ENCODE measurements at places on chromosomes 13 and 19.

DNA sequence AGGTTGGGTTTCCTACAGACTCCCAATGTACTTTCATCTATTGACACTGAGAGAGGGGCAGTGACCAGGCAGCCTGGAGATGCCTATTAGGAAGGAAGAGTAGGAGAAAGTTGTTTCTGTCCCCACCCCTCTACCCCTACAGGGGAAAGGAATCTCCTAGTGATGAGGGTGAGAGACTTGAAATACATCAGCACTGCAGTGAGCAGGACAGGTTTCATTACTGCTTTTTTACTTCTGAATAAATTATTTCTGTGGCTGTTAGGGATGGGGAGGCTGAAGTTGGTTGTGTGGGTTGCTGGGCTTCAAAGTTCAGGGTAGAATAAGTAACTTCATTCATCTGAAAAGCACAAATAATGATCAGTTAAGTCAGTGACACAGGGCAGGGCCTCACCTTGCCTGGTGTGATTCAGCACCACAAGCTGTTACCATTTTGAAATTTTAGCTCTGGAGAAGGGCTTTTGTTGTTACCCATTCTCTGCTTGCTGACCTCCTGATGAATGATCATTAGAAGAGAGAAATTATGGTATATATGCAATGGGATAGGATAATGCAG, 19.3 kb downstream of the CEACAM1 start:
- DNase-seq = no peak

DNA sequence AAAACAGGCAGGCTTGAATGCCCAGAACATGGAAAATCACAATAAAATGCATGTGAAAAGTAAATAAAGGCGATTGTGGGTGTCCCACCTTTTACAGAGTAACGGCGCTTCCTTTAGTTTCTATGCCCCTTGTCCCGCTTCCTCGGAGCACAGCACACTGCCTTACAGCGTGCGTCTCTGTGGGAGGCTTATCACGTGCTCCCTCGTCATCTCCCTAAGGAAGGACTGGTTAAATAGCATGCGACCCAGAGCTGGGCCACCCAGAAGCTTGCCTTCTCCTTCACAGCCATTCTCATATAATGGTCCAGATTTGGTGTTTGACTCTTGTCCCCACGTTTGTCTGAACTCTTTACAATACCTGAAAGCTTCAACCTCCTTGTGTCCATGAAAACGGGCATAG, 56.6 kb downstream of the LIG4 start:
- DNase-seq = no peak

DNA sequence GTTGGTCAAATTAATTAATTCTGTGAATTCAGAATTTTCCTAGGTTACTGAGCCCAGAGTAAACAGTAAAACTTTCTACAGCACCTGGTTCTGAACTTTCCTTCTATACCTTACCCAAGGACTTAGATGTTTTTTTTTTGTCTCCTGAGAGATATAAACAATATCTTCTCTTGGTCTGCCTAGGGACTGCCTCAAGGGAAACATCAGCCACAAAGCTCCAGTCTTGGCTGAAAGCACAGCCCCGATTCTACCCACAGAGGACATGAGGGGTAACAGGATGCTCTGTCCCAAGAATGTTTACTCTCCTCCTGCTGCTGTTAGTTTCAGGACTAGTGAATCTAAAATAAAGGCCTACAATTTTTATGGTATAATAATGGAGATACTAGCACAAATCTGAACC, 14.3 kb downstream of the CNMD start:
- DNase-seq = no peak

- DNase-seq = no peak
These were observed 1145.6 kb upstream of the MIR17HG start for GRCh38 chr13:90201676-90202460.

- DNase-seq = no peak
These were observed 22.8 kb upstream of the ZNF527 start for GRCh38 chr19:37348060-37348459.

DNA sequence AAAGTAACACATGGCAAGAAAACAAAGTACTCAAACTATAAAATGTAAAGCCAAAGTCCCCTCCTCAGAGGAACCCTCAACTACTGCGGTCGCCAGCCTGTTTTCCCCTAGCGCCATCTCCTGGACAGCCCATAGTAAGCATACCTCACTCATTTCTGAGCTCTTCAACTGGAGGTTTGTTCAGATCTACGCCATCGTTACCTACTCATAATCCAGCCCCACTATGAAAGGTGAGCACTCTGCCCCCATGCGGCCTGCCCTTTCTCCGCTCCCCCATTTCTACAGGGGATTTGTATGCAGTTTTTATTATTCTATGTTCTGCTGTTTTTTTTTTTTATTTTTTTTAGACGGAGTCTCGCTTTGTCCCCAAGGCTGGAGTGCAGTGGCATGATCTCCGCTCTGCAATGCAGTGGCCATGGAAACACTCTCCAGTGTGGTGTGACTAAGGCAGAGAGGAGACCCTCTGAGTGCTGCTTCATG, 26.2 kb downstream of the OPA3 start:
- peak; percentile 36 for DNase-seq

- DNase-seq = no peak
These were observed 22.3 kb upstream of the SLC15A1 start for GRCh38 chr13:98774776-98775175.

- no peak for DNase-seq
These were observed 6.4 kb upstream of the FOXO1 start for GRCh38 chr13:40672765-40673397.

GRCh38 chr13:30752201-30752797, 17.0 kb downstream of the ALOX5AP start:
- DNase-seq = no peak

DNA sequence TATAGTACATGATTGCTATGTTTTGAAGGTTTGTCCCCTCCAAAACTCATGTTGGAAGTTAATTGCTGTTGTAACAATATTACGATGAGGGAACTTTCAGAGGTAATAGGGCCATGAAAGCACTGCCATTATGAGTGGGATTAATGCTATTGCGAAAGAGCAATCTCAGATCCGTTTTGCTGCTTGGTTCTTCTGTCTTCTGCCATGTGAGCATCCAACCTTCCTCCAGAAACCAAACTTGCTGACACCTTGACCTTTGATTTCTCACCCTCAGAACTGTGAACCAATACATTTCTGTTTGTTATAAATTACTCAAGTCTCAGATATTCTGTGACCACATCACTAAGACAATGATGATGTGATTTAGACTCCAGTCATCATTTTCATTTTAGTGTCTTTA, 2590.9 kb downstream of the PCDH9 start:
- no peak for DNase-seq

GRCh38 chr13:85806553-85807175, 7.4 kb upstream of the SLITRK6 start:
- no peak for DNase-seq

- no peak for DNase-seq
These were observed 37.2 kb downstream of the STK24 start for GRCh38 chr13:98539666-98540065.

DNA sequence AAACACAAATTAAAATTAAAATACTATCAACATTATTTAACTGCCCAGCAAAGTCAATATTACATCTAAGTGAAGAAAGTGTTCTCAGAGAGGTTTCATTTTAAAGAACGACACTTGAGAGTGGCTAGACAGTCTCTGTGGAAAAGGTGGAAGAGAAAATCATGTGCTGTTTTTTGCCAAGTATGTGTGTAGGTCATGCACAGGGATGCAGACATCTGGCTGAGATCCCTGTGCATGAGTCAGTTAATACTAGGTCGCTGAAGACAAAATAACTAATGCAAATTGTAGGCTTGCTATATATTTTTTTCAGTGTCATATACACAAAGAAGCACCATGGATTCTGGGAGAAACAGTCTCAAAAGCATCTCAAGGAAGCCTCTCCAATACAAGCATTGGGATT, 44.3 kb upstream of the ENOX1 start:
- no peak for DNase-seq

DNA sequence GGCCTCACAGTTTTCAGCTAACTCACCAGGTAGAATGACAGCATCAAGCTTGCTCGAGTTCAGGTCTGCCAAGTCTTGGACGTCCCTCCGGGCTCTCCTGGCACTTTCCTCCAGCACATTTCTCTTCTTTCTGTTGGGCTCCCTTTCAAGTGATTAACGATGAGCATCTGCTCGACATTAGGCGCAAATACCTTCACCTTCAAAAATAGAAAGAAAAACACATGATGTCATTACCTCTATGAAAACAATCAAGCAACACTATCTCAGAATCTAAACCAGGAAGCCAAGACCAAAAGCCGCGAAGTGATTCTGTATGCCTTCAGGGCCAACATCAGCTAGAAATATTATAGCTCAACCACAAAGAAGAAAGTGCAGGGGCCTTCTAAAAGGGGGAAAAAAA, 15.4 kb upstream of the CLN5 start:
- no peak for DNase-seq

- no peak for DNase-seq
These were observed 51.5 kb upstream of the GTF3A start for GRCh38 chr13:27372896-27373295.

- no peak for DNase-seq
These were observed 45.1 kb downstream of the DCLK1 start for GRCh38 chr13:36086117-36086516.

DNA sequence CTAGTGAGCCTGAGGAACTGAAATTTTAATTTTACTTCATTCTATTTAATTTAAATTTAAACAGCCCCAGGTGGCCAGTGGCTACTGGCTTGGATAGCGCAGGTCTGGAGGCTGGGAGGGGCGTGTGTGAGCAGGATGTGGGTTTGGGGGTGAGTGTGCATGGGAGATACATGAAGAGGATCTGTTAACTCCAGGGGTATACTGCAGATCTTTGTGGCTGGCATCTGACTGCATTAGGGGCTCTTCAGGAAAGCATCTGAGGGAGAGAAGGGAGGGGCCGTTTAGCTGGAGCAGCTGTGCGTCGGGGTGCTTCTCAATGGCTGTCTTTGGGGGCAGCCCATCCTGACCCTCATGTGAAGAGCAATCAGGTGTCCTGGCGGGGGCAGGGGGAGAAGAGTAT, 6.8 kb downstream of the SHANK1 start:
- no peak for DNase-seq

- no peak for DNase-seq
These were observed 344.0 kb downstream of the DACH1 start for GRCh38 chr13:71522941-71523526.

GRCh38 chr19:48333467-48334384, 8.4 kb downstream of the EMP3 start:
- DNase-seq = peak; percentile 85

DNA sequence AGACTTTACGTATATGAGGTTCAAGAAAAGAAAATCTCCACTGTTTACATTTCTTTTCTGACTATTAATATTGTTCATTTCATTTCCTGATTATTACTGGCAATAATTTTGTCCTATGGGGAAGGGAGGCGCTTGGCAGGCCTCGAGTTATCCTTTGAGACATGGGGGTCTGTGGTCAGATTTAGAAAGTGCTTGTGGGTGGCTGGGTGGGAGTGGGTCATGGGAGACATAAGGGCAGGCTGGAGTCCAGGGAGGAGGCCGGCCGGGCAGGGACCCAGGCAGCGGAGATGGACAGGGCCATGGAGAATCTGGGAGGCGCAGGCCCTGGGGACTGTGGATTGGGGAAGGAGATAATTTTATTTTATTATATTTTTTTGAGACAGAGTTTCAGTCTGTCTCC, 40.1 kb downstream of the LTBP4 start:
- DNase-seq = no peak

DNA sequence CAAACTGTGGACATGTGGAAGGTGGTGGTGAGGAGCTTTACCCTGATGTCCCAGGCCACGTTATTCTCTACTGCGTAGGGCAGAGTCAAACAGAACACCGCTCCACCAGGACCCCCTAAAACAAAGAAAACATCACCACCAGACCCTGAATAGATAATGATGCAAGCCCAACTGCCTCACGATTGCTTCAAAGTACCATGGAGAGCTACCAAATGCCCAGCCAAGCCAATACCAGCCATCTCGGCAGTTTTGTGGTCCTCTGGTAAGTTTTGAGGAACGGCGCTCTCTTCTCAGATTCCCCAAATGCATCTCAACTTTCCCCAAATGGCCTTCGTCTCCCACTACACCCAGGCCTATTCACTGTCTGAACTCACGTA, 5.6 kb downstream of the RANBP3 start:
- DNase-seq = no peak

DNA sequence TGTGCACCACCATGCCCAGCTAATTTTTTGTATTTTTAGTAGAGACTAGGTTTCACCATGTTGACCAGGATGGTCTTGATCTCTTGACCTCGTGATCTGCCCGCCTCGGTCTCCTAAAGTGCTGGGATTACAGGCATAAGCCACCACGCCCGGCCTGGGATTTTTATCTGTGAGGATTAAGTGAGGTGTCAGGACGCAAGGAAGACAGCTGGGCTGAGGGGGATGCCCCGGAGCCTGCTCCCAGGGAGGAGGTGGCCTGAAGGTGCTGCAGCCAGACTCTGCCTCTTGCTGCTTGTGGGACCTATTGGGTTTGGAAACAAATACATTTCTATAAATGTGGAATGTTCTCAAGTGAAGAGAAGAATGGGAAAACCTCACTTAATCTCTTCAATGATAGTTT, 131.6 kb downstream of the OLFM4 start:
- DNase-seq = no peak

DNA sequence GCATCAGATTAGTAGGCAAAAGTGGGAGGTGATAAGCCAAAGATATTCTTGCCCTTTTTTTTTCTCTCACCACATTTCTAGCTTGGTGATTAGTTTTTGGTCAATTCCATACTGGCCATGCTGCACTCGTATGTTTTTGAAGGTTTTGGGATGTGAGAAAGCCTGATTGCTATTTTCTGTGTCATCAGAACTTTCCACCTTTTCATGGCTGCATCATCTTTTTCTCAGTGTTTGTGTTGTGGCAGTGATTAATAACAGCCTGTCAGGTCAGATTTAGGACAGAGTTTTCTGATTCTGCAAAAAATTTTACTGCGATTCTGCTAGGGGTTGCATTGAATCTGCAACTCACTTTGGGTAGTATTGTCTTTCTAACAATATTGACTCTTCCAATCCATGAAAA, 32.9 kb downstream of the PSG1 start:
- no peak for DNase-seq

- DNase-seq = peak; percentile 43
These were observed 2.4 kb downstream of the GADD45B start for GRCh38 chr19:2478278-2478755.

DNA sequence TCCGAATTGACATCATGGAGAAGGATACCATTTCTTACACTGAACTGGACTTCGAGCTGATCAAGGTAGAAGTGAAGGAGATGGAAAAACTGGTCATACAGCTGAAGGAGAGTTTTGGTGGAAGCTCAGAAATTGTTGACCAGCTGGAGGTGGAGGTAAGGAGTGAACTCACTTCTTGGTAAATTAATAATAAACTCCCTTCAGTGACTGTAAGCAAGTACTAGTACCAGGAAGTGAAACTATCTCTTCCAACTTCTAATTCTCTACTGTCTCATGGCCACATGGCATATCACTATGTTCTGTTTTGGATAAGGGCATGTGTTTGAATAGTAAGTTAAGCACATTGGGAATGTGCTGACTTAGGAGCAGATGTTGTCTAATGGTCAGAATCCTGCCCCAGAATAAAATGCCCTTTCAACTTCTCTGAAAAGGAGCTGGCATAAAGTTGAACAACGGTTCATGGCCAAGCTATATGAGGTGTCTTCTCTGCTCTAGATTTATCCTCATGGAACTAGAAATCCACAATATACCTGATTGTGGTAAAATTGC, 13.4 kb downstream of the OLFM4 start:
- DNase-seq = no peak

- no peak for DNase-seq
These were observed 4.4 kb downstream of the C13orf46 start for GRCh38 chr13:113969311-113969972.

Measured in T-helper 22 cell (primary cell).